ENCODE measurements at places on chromosomes 4 and X. TPM values are rescaled to one million over a fixed set of nuclear protein-coding genes. Genes with fewer than 3 reads are reported as not detected.

DNA sequence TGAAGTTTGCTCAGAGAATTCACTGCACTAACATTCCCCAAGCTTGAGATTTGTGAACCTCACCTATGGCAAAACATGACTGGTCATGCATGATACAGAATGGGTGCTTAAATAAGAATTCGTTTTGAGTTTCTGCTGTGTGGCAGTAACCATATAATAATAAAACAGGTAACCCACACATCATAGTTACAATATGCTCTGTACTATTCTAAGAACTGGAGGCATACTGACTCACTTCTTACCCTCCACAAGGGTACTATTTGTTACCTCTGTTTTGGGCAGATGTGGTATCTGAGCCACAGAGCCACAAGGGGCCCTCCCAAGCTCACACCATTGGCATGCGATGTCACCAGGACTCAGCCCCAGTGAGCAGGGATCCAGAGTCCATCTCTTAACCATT, 17.6 kb downstream of the SLC2A9 start:
- DNase-seq, result no peak

DNA sequence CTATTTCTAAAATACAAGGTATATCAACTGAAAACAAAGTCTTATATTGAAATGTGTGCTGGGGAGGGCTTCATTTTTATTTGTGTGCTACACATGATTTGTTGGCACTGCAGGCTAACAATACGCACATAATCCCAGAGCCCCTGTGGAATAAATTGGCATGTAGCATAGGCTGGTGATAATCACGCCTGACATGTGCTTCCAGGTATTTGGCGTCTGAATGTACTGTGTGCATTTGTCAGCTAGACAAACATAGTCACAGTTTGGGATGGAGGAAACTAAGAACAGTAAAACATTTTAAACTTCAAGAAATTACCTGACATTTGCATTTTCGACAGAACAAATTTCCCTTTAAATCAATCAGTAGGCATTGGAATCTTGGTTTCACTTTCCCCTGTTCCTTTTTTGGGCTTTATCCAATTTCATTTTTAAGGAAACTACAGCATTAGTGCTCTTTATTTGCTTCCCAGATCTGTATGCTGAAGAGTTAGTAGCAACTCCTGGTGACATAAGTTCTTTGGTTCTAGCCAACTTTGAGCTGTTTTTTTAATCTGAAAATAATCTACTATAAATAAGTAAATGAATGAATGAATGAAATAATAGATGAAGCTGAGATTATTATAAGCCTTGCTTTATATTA, 472.3 kb downstream of the PDHA2 start:
- DNase-seq, result no peak

GRCh38 chrX:110512341-110512740, 153.7 kb downstream of the RTL9 start:
- no peak for DNase-seq

The ZNF630 gene
- 0.75 TPM for total RNA-seq

The BLTP1 gene
- 47.3 TPM for total RNA-seq

DNA sequence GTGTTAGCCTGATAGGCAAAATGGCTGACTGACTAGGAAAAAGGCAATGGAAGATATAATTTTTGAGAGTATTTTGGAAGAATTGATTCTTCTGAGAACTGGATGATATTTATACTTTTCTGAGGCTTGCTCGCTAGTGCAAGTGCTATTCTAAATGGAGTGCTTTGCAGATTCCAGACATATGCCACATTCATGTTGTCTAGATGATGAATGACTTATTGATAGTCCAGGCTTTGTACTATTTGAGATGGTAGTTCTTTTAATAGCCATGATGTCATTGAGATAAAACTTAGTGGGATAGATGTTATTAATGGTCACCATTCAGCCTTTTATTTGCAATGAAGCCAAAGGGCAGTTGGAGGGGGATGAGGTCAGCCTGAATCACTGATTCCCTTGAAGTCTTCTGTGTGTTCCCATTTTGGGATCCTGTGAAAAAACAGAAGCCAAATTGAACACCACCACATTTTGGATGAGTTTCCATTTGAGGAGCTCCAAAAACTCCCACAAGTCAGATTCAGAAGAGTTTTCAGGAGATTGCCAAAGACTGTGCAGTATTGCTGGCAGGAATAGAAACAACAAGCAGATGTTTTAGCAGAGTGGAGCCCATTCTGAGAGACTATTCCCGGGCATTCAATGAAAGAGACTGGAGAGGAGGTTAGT, 184.1 kb downstream of the IL1RAPL2 start:
- DNase-seq, result no peak

- DNase-seq, result no peak
These were observed 621.0 kb downstream of the TECRL start for GRCh38 chr4:63788271-63788670.

- DNase-seq, result no peak
These were observed 13.7 kb upstream of the AMMECR1 start for GRCh38 chrX:110331444-110332030.

The MAGEB2 gene
- not detected for total RNA-seq

- no peak for DNase-seq
These were observed 7.9 kb upstream of the CLDN24 start for GRCh38 chr4:183329954-183330742.

The FGF16 gene
- not detected for total RNA-seq

The ZDHHC15 gene
- total RNA-seq, result 1.5 TPM

The ARHGAP36 gene
- total RNA-seq, result not detected

GRCh38 chrX:111649638-111650037, 31.3 kb upstream of the ALG13 start:
- DNase-seq, result no peak

The SLC4A4 gene
- 2.9 TPM for total RNA-seq

GRCh38 chr4:67131224-67131623, 414.1 kb downstream of the CENPC start:
- no peak for DNase-seq

- no peak for DNase-seq
These were observed 521.9 kb downstream of the FAT4 start for GRCh38 chr4:125836597-125837195.

The SLC10A4 gene
- total RNA-seq, result 0.58 TPM

DNA sequence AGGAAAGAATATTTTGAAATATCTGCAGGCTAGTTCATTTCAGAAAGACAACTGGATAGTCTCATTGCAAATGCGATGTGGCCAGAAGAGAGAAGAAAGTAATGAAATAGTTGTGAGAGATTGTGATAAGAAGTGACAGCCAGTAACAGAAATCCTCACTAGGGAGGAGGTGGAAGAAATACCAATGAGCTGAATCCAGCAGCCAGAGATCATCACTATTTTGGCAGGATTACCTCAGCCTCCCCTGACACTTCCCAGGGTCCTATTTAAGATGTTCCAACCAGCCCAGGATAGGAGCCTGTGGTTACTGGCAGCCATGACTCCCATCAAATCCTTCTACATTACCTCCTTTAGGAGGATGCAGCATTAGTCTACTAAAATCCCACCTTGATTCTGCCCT, 76.7 kb upstream of the ARHGAP24 start:
- DNase-seq, result no peak

GRCh38 chr4:79155336-79155735, 170.5 kb downstream of the NAA11 start:
- DNase-seq, result no peak

The PHOX2B gene
- not detected for total RNA-seq

- DNase-seq, result no peak
These were observed 145.5 kb downstream of the FAM13A start for GRCh38 chr4:88911246-88912212.

The GSTCD gene
- 18.5 TPM for total RNA-seq

- no peak for DNase-seq
These were observed 106.1 kb downstream of the GALNTL6 start for GRCh38 chr4:171919314-171919713.

DNA sequence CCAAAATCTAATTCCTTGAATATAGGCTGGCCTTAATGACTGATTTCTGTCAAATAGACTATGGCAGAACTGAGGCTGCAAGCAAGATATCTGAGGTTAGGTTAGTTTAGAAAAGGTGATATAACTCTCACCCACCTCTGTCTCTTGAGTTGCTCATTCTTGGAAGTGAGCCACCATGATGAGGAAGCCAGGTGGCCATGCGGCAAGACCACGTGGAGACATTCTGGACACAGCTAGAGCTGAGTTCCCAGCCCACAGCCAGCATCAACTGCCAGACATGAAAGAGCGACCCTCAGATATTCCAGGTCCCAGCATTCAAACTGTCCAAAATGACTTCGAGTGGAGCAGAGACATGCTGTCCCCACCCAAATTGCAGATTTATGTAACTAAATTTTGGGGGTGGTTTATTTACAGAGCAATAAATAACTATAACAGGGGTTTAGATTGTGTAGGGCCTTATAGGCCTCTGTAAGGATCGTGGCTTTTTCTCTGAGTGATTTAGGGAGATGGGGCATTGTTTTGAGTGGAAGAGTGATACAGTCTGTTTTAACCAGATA, 33.7 kb downstream of the USP53 start:
- DNase-seq, result no peak

The DCX gene
- total RNA-seq, result not detected

DNA sequence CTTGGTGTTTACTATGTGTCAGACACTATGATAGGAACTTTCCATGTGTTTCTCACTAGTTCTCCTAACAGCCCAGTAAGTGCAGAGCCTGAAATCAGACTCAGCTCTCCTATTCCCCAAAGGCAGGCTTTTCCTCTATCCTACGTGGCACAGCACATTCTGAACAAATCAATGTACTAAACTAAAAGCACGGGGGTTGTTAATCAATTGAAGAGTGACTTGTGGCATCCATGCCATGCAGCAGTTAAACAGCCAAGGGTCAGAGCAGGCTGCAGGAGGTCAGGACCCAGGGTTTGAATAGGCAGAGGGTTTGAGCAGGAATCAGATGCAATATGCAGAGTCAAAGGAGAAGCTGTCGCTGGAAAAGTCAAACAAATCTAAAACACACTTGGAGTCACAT, 289.7 kb upstream of the LDB2 start:
- DNase-seq, result no peak

DNA sequence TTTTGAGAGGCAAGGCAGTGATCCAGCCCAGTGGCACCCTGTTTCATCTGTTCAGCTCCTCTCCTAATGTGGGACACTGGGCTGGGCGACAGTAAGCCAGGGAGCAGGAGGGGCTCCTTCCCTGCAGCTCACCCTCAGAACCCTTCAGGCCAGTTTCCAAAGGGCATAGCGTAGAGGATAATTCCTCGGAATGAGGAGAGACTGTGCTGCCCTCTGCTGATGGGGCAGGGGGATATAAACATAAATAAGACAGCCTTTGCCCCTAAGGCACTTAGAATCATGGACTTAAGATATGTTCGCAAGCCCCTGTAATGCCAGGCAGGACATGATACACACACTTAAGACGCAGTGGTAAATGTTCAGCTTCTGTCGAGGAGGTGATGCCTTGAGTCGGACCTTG, 27.9 kb upstream of the ZNF185 start:
- no peak for DNase-seq

DNA sequence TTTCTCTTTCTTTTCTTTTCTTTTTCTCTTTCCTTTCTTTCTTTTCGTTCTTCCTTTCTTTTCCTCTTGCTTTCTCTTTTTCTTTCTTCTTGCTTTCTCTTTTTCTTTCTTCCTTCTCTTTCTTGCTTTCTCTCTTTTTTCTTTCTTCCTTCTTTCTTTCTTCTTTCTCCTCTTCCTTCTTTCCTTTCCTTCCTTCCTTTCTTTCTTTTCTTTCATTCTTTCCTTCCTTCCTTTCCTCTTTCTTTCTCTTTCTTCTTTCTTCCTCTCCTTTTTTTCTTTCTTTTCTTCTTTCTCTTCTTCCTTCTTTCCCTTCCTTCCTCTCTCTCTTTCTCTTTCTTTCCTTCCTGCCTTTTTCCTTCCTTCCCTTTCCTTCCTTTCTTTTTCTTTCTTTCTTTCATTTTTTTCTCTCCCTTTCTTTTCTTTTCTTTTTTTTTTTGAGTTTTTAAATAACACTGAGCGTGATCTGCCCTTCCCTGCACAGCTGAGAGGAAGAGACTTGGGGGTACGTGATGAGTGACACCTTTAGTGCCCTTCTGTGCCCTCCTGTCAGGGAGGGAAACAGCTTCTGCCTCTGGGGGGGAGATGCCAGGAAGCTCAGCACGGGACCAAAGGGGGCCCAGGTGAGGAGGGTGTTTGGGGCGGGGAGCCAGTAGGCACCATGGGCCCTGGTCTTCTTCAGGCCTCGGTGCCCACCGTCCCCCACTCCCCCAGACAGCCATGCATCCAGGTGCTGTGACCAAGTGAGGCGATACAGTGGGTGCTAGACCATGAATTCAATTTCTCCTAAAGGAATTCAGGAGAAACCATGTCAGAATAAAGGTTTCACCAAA, 36.6 kb upstream of the CDKN2AIP start:
- no peak for DNase-seq

- DNase-seq, result no peak
These were observed 20.2 kb downstream of the SHOX start for GRCh38 chrX:650811-651210.

- DNase-seq, result no peak
These were observed 132.8 kb downstream of the PDGFC start for GRCh38 chr4:156838761-156839160.

GRCh38 chr4:88033309-88033708, 25.9 kb downstream of the PKD2 start:
- DNase-seq, result no peak

GRCh38 chr4:36835246-36835645, 409.3 kb upstream of the NWD2 start:
- DNase-seq, result peak; percentile 41

- DNase-seq, result peak; percentile 21
These were observed 275.1 kb downstream of the GPM6A start for GRCh38 chr4:175536852-175537453.

DNA sequence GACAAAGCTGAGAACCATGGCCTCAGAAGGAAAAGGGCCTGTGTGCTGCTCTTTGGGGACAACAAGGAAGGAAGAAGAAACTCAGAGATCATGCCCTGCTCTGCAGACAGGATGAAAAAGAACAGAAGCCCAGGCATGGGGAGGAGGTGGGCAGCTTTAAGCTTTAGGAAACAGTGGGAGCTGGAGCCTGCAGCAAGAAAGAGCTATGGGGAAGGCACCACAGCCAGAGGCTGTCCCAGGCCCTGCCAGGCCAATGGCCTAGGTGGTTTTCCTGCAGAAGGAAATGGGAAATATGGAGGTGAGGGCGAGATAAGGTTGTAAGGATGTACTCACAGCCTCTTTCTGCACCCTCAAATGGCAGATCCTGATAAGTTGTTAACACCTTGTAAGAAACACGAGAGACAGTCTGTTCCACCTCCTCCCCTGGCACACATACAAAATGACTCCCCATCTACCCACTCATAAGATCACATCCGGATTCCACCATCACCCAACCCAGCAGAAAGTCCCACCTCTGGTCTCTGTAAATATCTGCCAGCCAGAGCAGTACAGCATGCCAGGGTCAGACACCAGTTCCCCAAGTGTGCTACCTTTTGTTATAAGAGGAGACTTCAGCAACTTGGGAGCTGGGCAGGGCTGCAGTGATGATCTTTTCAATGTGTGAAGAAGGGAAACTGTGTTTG, 105.2 kb downstream of the RTL5 start:
- no peak for DNase-seq

Data from kidney epithelial cell (primary cell).